ENCODE measurements at places on chromosomes 11 and 22. TPM values are rescaled to one million over a fixed set of nuclear protein-coding genes. Genes with fewer than 3 reads are reported as not detected.

GRCh38 chr22:28951969-28952521, 68.7 kb downstream of the ZNRF3 start:
- no peak for DNase-seq

Gene TEX54
- total RNA-seq, result not detected

Gene HEPACAM
- total RNA-seq, result 8.7 TPM

GRCh38 chr11:74755395-74755995, 6.8 kb downstream of the RNF169 start:
- no peak for DNase-seq

DNA sequence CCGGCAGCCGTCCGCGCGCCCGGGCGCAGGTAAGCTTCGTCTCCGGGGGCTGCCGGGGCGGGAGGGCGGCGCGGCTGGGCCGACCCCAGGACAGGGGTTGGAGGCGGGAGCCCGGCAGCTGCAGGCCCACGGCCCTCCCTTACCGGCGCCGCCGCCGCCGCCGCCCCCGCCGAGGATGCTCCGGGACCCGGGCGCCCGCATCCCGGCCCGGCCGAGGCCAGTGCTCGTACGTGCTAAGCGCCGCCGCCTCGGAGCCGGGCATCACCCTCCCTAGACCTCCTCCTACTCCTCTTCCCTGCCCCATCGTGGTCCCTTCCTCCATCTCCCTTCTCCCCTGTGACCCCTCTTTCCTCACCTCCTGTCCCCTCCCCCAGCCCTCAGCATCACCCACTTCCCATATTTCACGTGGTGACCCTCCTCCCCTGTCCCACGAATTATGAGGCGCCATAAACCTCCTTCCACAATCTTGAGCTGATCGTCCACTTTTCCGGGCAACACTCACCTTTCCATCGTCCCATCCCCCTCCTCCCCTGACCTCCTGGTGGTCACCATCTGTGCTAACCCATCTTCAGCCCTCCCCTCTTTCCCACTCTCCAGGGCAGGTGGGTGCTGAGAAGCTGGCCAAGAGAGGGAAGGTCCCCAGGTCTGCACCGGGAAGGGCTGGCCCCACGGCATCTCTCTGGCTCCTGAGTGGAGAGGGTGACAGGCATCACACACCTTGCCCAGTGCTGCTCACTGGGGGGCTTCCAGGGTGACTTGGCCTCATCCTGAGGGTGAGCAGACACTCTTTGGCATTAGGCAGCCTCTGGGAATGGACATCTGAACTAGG, 612 bp downstream of the ASPHD2 start:
- DNase-seq, result no peak

Gene XPNPEP3
- 15.1 TPM for total RNA-seq

- no peak for DNase-seq
Measured at GRCh38 chr11:22792497-22792896, 37.1 kb downstream of the SVIP start.

- DNase-seq, result no peak
Measured at GRCh38 chr11:27771516-27771915, 71.3 kb upstream of the BDNF start.

DNA sequence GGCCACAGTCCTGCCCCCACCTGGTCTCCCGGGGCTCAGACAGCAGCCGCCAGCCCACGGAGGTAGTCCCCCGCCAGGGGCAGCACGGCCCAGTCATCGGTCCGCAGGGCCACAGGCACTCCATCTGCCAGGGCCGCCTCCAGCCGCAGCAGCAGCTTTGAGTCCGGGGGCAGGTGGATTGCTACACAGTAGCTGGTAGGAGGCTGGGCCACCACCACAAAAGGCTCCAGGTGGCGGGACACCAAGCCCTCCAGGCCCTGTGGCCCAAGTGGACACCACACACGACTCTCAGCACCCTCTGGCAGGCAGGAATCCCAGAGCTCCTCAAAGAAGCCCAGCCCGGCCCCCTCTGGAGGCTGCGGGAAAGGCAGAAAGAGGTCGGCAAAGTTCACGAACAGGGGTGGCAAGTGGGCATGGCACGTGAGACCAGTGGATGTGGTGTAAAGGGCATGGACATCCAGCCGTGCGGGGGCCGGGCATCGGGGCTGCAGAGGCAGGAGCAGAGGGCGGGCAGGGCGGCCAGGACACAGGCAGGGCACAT, 2.9 kb downstream of the AP5B1 start:
- DNase-seq, result no peak

Gene KDM4E
- not detected for total RNA-seq

GRCh38 chr22:46107753-46108563, 42.4 kb upstream of the PPARA start:
- DNase-seq, result no peak
